Activated CD4-positive, alpha-beta T cell treated with anti-CD3 and anti-CD28 coated beads for 1 hour (primary cell): ENCODE measurements at places on chromosomes 1 and 21.

- no peak for DNase-seq
Observed at GRCh38 chr1:29569971-29570634, 333.8 kb downstream of the PTPRU start.

DNA sequence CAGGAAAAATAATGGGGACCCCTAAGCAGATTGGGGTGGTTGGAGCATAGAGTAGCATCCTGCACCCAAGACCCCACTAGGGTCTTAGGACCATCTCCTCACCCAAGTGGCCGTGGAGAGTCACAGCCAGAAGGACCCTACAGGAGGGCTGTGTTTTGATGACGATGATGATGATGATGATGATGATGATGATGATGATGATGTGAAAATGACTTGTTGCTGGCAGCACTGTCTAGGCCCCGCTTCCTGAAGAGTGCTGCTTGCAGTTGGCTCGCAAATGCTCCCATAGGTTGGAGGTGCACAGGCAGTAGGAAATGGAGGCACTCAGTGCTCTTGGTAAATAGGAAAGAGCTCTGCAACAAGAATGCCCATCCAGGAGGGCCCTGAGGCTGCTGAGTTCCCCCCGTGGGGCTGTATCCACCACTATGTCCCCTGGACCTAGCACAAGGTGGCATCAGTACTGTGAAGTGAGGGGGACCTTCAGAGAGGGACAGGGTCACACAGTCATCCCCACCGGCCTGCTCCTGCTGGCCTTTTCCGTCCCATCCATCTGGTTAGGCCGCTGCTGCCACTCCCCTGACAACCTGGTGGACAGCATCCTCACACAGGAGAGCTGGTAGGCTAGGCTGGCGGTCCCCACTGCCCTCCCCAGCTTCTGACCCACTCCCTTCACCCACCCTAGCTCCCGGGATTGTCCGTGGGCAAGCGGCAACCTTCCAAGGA lies 139.6 kb downstream of the FOXD2 start:
- no peak for DNase-seq

- DNase-seq, result no peak
Observed at GRCh38 chr1:205186191-205186590, 25.3 kb downstream of the DSTYK start.

DNA sequence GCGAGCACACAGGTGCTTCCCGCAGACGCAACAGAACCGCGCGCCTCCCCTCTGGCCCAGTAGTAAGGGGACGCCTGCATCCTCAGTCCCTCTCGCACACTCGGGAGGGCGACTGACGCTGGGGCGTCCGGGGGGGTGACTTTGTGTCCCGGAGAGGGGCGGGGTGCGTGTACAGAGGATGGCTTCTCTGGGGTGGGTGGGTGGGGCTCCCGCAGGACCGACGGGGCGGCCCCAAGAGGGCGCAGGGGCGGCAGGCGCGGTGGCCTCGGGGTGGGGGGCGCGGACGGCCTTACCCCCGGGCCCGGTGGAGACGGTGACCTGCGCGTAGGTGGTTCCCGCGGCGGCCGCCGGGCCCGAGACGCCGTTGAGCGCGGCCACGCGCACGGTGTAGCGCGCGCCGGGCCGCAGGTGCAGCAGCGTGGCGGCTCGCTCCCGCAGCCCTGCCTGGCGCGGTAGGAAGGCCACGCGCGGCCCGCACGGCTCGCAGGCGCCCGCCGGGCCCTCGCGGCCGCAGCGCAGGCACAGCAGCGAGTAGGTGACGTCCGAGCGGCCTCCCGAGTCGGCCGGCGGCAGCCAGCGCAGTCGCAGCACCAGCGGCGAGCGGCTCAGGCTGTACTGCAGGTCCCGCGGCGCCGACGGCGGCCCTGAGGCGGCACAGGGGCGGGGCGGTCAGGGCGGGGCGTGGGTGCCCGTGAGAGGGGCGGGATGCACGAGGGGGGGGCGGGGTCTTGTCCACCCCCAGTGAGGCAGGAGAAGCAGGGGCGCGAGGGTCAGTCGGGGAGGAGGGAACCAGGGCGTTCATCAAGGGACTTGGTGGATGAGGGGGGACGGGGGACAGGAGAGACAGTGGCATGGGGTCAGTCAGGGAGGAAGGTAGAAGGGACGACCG lies 12.1 kb downstream of the EPHA10 start:
- DNase-seq, result no peak

DNA sequence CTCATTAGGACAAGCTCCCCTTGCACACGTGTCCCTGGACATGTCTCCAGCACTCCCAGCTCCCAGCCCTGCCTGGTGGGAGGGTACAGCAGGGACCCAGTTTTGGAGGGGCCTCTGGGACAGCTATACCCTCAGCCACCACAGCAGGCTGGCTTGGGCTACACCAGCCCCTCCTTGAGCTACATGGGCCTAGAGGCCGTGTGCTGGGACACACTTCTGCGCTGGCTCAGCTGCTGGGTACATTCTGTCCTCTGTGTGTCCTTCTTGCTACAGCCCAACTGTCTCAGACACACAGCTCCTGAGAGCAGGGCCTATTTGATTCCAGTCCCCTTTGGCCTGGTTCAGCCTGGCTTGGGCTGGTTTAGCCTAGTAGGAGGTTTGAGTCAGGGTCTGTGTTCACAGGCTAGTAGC lies 26.7 kb downstream of the DMAP1 start:
- no peak for DNase-seq

DNA sequence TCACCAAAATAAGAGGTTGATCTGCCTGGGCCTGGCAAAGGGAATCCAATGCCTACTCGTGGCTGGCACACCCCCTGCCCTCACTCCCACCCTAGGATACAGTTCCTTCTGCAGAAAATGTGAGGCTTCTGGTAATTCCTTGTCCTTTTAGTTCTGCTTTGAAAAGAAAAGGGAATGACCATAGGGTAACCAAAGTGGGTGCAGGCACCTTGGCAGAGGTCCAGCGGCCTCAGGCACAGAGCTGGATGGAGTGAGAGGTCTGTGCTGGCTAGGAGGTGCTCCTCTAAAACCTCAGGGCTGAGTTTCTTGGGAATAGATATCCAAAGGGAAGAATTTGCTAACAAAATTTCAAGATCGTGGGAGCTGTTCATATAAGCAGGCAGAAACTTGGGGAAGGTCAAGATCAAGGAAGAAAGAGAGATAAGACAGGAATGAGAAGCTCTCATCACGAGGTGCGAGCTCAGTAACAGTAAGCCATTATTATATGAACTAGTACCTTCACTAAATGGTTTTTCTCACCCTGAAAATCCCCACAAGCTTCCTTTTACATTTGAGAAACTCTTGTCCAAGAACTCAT lies 293.1 kb upstream of the LYPLAL1 start:
- DNase-seq, result no peak

DNA sequence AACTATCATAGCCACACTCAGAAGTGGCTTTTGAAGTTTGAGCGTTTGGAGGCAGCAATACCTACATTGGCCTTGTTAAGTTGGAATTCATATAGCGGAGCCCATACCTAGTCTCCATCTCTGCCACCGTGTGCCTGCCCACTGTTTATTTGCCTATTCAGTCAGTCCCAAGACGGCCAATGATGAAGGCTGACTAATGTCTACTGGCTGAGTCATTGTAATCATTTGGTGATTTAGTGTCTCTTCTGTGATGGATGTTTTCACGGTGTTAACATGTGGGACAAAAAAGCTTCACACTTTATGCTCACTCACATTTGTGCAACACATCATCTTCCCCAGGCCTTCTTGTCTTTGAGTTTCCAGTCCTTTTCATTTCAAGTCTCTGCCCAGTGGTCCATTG lies 92.6 kb upstream of the PBX1 start:
- DNase-seq, result no peak

GRCh38 chr1:229334716-229335115 lies 8.1 kb downstream of the CCSAP start:
- DNase-seq, result no peak

DNA sequence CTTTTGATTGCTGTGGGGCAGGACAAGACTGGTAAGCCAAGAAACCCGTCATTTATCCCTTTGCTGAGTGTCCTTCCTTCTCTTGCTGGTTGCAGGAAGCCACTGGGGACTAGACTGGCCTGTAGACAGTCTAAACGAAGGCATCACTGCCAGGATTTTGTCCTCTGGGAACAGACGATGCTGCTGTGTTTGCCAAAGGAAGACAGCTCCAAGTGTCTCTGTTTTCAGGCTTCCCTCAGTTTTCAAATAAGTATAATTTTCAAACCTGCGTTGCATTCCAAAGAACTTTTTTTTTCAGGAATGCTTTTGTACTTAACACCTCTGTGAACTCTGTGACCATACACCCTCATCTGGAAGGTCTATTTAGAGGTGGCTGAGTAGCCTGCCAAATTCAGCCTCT lies 269.4 kb downstream of the HLX start:
- DNase-seq, result no peak

DNA sequence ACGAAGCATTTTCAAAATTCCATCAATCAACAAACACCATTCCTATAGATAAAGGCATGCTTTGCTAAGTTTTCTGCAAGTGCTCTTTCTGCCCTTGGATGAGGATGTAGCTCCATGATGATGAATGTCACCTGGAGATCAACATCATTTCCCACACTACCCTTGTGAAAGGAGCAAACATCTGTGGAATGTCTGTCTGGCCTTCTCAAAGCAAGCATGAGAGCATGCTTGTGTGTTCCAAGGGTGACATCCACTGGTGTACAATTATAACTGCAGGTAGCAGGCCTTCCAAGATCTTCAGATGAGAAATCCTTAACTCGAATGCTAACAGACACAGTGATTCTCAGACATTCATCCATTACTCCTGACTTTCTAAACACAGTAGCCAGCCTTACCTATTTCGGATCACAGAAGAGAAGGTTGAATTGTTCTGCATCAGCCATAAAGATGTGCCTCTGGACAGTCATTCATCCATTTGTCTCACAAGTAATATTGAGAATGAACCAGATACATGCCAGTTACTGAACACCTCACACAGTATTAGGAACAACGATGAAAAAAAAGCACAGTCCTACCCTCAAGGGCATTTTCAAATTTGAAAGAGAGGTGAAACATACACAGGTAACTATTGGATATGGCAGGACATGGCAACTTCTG lies 162.4 kb downstream of the TPR start:
- no peak for DNase-seq

- no peak for DNase-seq
Observed at GRCh38 chr21:45393021-45393420, 11.9 kb upstream of the COL18A1 start.

GRCh38 chr1:54228638-54229079 lies 28.7 kb downstream of the MRPL37 start:
- no peak for DNase-seq

GRCh38 chr1:169586067-169586394 lies 250 bp downstream of the F5 start:
- no peak for DNase-seq
